ENCODE measurements at places on chromosomes 1 and 21.

- no peak for DNase-seq
These were observed 3.4 kb downstream of the FOXO6 start for GRCh38 chr1:41364442-41365319.

- DNase-seq, result no peak
These were observed 3.3 kb upstream of the NECTIN4 start for GRCh38 chr1:161092621-161093028.

GRCh38 chr1:54069791-54070170, 16.4 kb downstream of the TCEANC2 start:
- DNase-seq, result peak; percentile 30

DNA sequence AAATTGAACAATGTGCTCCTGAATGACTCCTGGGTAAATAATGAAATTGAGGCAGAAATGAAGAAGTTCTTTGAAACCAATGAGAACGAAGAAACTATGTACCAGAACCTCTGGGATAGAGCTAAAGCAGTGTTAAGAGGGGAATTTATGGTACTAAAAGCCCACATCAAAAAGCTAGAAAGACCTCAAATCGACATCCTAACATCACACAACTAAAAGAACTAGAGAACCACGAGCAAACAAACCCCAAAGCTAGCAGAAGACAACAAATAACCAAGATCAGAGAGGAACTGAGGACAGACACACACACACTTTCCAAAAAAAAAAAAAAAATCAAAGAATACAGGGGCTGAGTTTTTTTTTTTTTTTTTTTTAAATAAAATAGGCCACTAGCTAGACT, 564.2 kb downstream of the SMYD3 start:
- DNase-seq, result no peak

GRCh38 chr1:36740446-36740845, 257.7 kb upstream of the CSF3R start:
- DNase-seq, result no peak

DNA sequence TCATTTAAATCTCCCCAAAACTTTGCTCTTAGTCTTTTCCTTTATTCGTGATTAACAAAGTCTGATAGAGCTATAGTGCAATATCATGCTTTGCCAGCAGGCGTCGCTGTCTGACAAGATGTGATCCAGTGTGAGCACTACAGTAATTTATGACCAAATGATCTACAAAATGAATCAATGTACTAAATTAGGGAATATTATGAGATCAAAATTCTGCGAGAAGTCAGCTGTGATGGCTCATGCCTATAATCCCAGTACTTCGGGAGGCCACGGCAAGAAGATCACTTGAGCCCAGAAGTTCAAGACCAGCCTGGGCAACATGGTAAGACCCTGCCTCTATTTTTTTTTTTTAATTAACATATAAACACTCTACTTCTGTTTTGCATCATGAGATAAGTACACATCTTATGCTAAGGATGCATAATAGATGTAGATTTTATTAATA, 3.6 kb upstream of the SPSB1 start:
- no peak for DNase-seq

GRCh38 chr1:67892476-67893125, 59.3 kb upstream of the GNG12 start:
- DNase-seq, result no peak

- no peak for DNase-seq
These were observed 1.8 kb downstream of the PIK3R3 start for GRCh38 chr1:46130606-46131005.

Measured in left hindlimb (tissue), 1 donor.